ENCODE measurements at places on chromosomes 4 and X. TPM values are rescaled to one million over a fixed set of nuclear protein-coding genes. Genes with fewer than 3 reads are reported as not detected.
A peak's percentile ranks its signal among the peaks of the same experiment; 100 is the strongest.

DNA sequence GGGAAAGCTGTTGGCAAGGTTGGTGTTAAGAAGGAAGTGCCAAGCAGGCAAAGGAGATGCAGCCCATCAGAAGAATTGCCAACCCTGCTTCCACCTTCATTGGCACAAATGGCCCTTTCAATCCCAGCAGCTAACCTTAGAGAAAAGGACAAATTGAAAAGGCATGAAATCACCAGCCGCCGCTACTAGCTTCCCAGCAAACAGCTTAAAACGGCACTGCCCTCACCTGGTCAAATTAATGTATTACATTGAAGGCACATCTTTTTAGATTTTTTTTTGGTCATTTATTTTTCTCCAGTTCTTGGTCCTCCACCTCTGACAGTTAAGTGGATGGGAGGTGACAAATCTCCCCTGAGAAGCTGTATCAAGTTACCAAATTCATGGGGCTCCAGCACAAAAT is 51.0 kb upstream of the NHSL2 start:
- peak; percentile 46 for DNase-seq
- no peaks in the 10 kb centered on the region for H3K36me3 ChIP-seq
- H3K4me1 ChIP-seq, result no peaks in the 10 kb centered on the region
- H3K4me3 ChIP-seq, result no peak overlapping the region
- H3K27ac ChIP-seq, result no peak overlapping the region
- H3K27me3 ChIP-seq, result no peaks in the 10 kb centered on the region

Gene ARX
- total RNA-seq, result not detected

Gene TCEAL3
- total RNA-seq, result 38.9 TPM

DNA sequence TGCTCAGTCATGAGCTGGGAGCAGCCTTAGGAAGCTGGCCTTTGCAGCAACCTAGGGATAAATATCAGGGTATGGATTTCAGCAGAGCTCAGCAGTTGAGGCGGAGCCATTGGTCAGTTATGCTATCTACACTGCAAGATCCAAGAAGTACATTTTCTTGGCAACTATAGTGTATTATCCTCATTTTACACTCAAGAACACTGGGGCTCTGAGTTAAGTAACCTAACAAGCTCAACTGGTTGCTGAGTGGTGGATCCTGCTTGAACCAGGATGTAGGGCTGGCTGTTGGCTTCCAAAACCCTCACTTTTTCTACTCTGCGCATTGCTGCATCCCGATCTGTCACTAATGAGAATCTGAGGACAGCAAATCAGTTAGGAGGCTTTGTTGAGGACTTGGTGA is 1.5 kb upstream of the SCARB2 start:
- no peak overlapping the region for H3K27ac ChIP-seq
- H3K4me3 ChIP-seq, result no peak overlapping the region
- no peaks in the 10 kb centered on the region for H3K27me3 ChIP-seq
- no peak for DNase-seq
- peaks cover 35% of the 10 kb centered on the region for H3K4me1 ChIP-seq

- no peak overlapping the region for H3K4me3 ChIP-seq
- no peak overlapping the region for H3K27ac ChIP-seq
- peaks cover 3% of the 10 kb centered on the region for H3K4me1 ChIP-seq
- H3K36me3 ChIP-seq, result no peaks in the 10 kb centered on the region
- no peaks in the 10 kb centered on the region for H3K27me3 ChIP-seq
- no peak for DNase-seq
These were observed 7.1 kb upstream of the CNOT6L start for GRCh38 chr4:77826275-77826674.

GRCh38 chrX:132933170-132933569 is 25.3 kb downstream of the HS6ST2 start:
- no peak overlapping the region for H3K27ac ChIP-seq
- H3K4me3 ChIP-seq, result no peak overlapping the region
- H3K27me3 ChIP-seq, result no peaks in the 10 kb centered on the region
- DNase-seq, result no peak

- H3K27me3 ChIP-seq, result no peaks in the 10 kb centered on the region
- H3K4me1 ChIP-seq, result no peaks in the 10 kb centered on the region
- no peak overlapping the region for H3K27ac ChIP-seq
- H3K36me3 ChIP-seq, result no peaks in the 10 kb centered on the region
- DNase-seq, result no peak
These were observed 211.6 kb upstream of the DKK2 start for GRCh38 chr4:107247738-107248137.

Gene TMEM271
- not detected for total RNA-seq

Gene ARSD
- total RNA-seq, result 55.4 TPM

DNA sequence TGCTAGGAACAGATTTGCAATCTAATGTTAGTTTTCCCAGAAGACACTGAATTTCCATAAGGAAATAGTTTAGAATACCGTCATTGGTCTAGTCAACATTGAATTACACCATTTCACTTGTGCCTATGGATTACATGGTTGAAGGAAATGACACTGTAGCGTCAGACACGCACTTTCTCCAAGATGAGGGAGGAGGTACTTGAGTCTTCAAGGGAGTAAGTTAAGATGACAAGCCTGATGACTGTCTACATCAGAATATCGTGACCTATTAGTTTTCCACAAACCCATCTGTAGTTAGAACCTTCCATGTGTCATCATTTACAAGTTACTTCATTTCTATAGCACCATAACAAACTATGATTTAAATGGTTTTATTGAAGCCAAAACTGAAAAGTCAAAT is 153.7 kb downstream of the AMELX start:
- H3K27me3 ChIP-seq, result no peaks in the 10 kb centered on the region
- peak overlapping the region; percentile 68 for H3K27ac ChIP-seq
- H3K4me1 ChIP-seq, result no peaks in the 10 kb centered on the region
- no peak overlapping the region for H3K4me3 ChIP-seq
- no peak for DNase-seq
- H3K36me3 ChIP-seq, result no peaks in the 10 kb centered on the region

GRCh38 chr4:102642631-102643298 is 118.0 kb downstream of the MANBA start:
- no peak overlapping the region for H3K27ac ChIP-seq
- DNase-seq, result no peak
- no peaks in the 10 kb centered on the region for H3K27me3 ChIP-seq
- no peak overlapping the region for H3K4me3 ChIP-seq
- H3K4me1 ChIP-seq, result no peaks in the 10 kb centered on the region

- no peak overlapping the region for H3K27ac ChIP-seq
- H3K27me3 ChIP-seq, result no peaks in the 10 kb centered on the region
- no peaks in the 10 kb centered on the region for H3K4me1 ChIP-seq
- no peaks in the 10 kb centered on the region for H3K36me3 ChIP-seq
- no peak for DNase-seq
These were observed 156.3 kb upstream of the RAI2 start for GRCh38 chrX:18017411-18017810.

Gene POU3F4
- total RNA-seq, result not detected
